Glutamatergic neuron (in vitro differentiated cells): ENCODE measurements at places on chromosomes 1 and 21. TPM values are rescaled to one million over a fixed set of nuclear protein-coding genes. Genes with fewer than 3 reads are reported as not detected.

- H3K27me3 ChIP-seq = no peaks in the 10 kb centered on the region
- no peak for DNase-seq
- no peak overlapping the region for H3K27ac ChIP-seq
- H3K4me1 ChIP-seq = no peaks in the 10 kb centered on the region
Measured at GRCh38 chr1:51433972-51434510, 85.0 kb downstream of the EPS15 start.

GRCh38 chr1:62176597-62177312 is 17.9 kb upstream of the L1TD1 start:
- DNase-seq = no peak
- no peak overlapping the region for H3K27ac ChIP-seq
- no peak overlapping the region for H3K4me3 ChIP-seq
- H3K4me1 ChIP-seq = peaks cover 7% of the 10 kb centered on the region
- H3K36me3 ChIP-seq = no peaks in the 10 kb centered on the region

DNA sequence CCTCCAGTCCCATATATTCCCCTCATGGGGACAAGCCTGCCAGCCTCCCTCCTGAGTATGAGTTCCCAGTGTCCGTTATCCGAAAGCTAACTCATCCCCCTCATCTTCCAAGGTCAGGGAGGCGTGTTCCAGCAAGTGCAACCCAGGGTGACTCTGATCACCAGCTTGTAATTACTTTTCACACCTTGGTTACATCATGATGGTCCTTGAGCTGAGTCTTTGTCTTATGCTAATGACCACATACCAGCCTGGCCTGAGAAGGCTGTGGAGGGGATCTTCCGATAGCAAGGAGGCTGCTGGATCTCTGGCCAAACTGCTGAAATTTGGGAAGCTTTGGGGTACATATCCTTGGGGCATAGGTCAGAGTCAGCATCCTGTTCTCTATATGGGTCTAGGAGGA is 99.6 kb downstream of the DDX20 start:
- no peak overlapping the region for H3K4me3 ChIP-seq
- H3K4me1 ChIP-seq = peaks cover 39% of the 10 kb centered on the region

- H3K4me3 ChIP-seq = peak overlapping the region; percentile 75
- peaks cover 36% of the 10 kb centered on the region for H3K4me1 ChIP-seq
- H3K27me3 ChIP-seq = peaks cover 5% of the 10 kb centered on the region
- no peaks in the 10 kb centered on the region for H3K36me3 ChIP-seq
- H3K27ac ChIP-seq = peak overlapping the region; percentile 99
Measured at GRCh38 chr1:230753191-230753585, 6.0 kb downstream of the CAPN9 start.

- H3K27ac ChIP-seq = no peak overlapping the region
- H3K27me3 ChIP-seq = peaks cover 11% of the 10 kb centered on the region
- H3K36me3 ChIP-seq = no peaks in the 10 kb centered on the region
- H3K4me1 ChIP-seq = peaks cover 10% of the 10 kb centered on the region
Measured at GRCh38 chr1:183019860-183020259, 3.4 kb upstream of the LAMC1 start.

DNA sequence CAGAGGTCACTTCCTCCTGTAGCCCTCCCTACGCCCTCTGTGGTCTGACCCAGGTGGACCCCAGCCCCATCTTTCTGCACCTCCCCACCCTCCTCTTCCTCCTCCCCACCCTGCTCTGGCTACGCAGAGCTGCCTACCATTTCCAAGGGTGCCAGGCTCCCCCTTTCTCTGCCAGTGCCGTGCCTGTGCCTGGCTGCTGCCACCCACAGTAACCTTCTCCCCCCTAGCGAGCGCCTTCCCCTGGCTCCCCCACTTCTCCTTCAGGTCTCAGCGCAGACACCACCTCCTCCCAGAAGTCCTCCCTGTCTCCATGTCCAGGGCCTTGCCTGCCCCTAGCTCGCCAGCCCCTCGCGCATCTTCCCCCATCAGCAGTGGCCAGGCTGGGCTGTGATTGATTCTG is 471.5 kb downstream of the PTPRU start:
- peak overlapping the region; percentile 38 for H3K4me3 ChIP-seq
- no peak for DNase-seq
- peaks cover 44% of the 10 kb centered on the region for H3K4me1 ChIP-seq
- H3K27ac ChIP-seq = peak overlapping the region; percentile 98

DNA sequence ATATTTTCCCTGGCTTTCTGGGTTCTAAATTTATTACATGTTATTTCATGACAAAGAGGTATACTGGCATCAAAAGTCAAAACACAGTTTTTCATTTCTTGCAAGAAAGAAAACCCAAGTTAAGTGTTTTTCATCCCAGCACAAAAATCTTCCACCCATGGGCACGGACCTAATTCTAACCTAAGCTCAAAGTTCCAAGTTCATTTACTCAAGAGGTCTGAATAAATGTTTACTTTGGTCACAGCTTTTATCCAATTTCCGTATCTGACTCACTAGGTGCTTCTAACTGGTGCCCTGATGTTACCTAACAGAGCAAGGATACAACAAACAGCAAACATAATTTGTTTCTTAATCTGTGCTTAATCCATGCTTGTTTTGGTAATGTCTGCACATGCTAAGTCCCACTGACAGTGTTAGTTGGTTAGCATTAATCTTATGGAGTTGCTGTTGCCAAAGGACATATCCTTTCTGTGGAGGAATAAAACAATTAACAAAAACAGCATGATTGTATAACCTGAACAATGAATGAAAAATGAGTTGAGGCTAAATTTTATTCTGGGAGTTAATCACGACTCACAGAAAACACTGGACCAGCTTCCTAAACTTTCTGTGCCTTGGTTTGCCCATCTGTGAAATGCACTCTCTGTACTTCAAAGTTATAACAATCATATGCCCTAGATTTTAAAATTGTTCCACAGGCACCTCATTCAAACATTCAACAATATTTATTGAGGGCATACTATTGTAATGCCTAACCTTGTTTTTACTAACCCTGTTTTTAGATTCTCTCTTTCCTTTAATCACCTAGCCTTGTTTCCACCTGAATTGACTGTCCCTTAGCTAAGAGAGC is 4.2 kb upstream of the CHD1L start:
- peaks cover 10% of the 10 kb centered on the region for H3K36me3 ChIP-seq
- no peak overlapping the region for H3K4me3 ChIP-seq
- no peaks in the 10 kb centered on the region for H3K4me1 ChIP-seq
- H3K27ac ChIP-seq = no peak overlapping the region
- H3K27me3 ChIP-seq = no peaks in the 10 kb centered on the region
- no peak for DNase-seq

The TNFAIP8L2 gene
- not detected for total RNA-seq

- H3K27me3 ChIP-seq = peaks cover 22% of the 10 kb centered on the region
- peaks cover 48% of the 10 kb centered on the region for H3K4me1 ChIP-seq
- H3K4me3 ChIP-seq = peak overlapping the region; percentile 42
- DNase-seq = no peak
Measured at GRCh38 chr1:18541046-18541795, 60.5 kb downstream of the KLHDC7A start.

The FCRL2 gene
- total RNA-seq = not detected

DNA sequence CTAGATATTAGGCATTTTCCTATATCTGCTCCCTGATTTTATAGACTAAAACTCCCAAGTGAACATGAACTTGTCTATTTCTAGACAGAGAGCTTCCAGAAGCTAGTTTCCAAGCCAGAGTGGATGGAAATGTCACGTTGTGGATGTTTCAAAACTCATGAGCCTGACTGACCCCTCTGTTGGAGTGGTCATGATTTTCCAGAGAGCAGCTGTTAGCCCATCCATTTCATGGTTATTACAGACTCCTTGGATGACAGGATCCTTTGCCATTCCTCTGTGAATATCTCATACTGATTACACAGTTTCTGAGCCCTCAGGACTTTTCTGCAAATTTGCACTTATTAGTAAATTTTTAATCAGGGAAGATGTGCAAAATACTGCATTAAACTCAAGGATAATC is 76.8 kb upstream of the ATF3 start:
- H3K4me3 ChIP-seq = no peak overlapping the region
- H3K27me3 ChIP-seq = peaks cover 4% of the 10 kb centered on the region
- DNase-seq = no peak
- peaks cover 7% of the 10 kb centered on the region for H3K4me1 ChIP-seq

The TNFRSF9 gene
- 0.15 TPM for total RNA-seq

The RYR2 gene
- 47.0 TPM for total RNA-seq

DNA sequence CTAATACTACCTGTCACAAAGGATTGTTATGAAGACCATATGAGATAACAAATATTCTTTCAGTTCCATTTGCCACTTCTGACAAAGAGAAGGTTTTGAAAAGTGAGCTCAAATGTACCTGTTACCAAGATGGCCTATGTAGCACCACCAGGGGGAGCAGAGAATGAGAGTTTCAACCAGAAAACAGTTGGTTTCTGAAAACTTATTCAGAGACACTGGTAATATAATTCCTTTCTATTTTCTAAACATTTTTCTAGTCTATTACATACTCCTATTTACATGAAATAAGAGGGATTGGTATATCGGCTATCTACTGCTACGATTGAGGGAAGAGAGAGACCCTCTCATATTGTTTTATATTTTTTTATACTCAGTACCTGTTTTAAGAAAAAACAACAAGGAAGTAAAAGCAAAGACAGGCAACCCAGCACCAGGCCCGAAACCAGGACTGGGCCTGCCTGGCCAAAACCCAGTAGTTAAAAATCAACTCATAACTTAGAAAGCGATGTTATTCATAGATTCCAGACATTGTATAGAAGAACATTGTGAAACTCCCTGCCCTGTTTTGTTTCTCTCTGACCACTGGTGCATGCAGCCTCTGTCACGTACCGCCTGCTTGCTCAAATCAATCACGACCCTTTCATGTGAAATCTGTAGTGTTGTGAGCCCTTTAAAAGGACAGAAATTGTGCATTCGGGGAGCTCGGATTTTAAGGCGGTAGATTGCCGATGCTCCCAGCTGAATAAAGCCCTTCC is 48.3 kb downstream of the IL23R start:
- H3K27ac ChIP-seq = no peak overlapping the region
- H3K4me3 ChIP-seq = no peak overlapping the region
- no peaks in the 10 kb centered on the region for H3K27me3 ChIP-seq
- no peak for DNase-seq

GRCh38 chr1:154689083-154689482 is 81.1 kb upstream of the ADAR start:
- no peaks in the 10 kb centered on the region for H3K36me3 ChIP-seq
- peaks cover 2% of the 10 kb centered on the region for H3K4me1 ChIP-seq
- no peak overlapping the region for H3K4me3 ChIP-seq
- H3K27ac ChIP-seq = no peak overlapping the region

- H3K36me3 ChIP-seq = peaks cover 2% of the 10 kb centered on the region
- no peaks in the 10 kb centered on the region for H3K4me1 ChIP-seq
- H3K4me3 ChIP-seq = no peak overlapping the region
- DNase-seq = no peak
Measured at GRCh38 chr21:36615274-36615964, 83.5 kb upstream of the SIM2 start.

- H3K4me1 ChIP-seq = peaks cover 6% of the 10 kb centered on the region
- no peaks in the 10 kb centered on the region for H3K27me3 ChIP-seq
- no peak overlapping the region for H3K27ac ChIP-seq
- H3K36me3 ChIP-seq = no peaks in the 10 kb centered on the region
Measured at GRCh38 chr1:26127235-26128163, 15.9 kb downstream of the PDIK1L start.

- H3K4me1 ChIP-seq = peaks cover 69% of the 10 kb centered on the region
- H3K36me3 ChIP-seq = no peaks in the 10 kb centered on the region
- H3K27me3 ChIP-seq = peaks cover 15% of the 10 kb centered on the region
- DNase-seq = no peak
- peak overlapping the region; percentile 97 for H3K27ac ChIP-seq
- peak overlapping the region; percentile 46 for H3K4me3 ChIP-seq
Measured at GRCh38 chr1:203323587-203323986, 18.3 kb downstream of the BTG2 start.

The TMEM54 gene
- total RNA-seq = 9.9 TPM

The IQCC gene
- 2.7 TPM for total RNA-seq

GRCh38 chr1:171296897-171297296 is 17.1 kb upstream of the FMO4 start:
- no peaks in the 10 kb centered on the region for H3K4me1 ChIP-seq
- H3K4me3 ChIP-seq = no peak overlapping the region
- no peak overlapping the region for H3K27ac ChIP-seq
- no peak for DNase-seq
- peaks cover 2% of the 10 kb centered on the region for H3K27me3 ChIP-seq

DNA sequence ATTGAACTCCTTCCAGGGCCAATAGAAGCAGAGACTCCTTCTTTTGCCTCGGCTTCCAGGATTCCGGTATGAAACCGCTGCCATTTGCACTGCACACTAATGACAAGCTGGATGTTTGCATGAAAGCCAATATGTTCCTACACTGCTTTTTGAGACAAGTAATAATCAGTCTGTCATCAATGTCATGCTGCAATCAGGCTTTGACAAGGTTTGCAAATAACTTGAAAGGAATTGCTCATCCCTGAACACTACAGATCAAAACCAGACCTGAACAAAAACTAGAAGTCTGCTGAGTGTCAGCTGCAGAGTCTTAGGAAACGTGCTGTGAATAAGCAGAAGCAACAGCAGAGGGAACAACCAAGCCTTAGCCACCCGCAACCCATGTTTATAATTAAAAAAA is 720.7 kb upstream of the CXADR start:
- no peak overlapping the region for H3K27ac ChIP-seq
- no peaks in the 10 kb centered on the region for H3K4me1 ChIP-seq
- no peaks in the 10 kb centered on the region for H3K36me3 ChIP-seq
- no peak for DNase-seq
- H3K27me3 ChIP-seq = no peaks in the 10 kb centered on the region

GRCh38 chr1:248897412-248898337 is 8.4 kb upstream of the PGBD2 start:
- no peak overlapping the region for H3K4me3 ChIP-seq
- H3K27me3 ChIP-seq = peaks cover 2% of the 10 kb centered on the region
- no peaks in the 10 kb centered on the region for H3K36me3 ChIP-seq
- H3K4me1 ChIP-seq = no peaks in the 10 kb centered on the region

The MUTYH gene
- 33.7 TPM for total RNA-seq
